Activated CD4-positive, alpha-beta T cell treated with anti-CD3 and anti-CD28 coated beads for 36 hours (primary cell): ENCODE measurements at places on chromosomes 11 and 22. TPM values are rescaled to one million over a fixed set of nuclear protein-coding genes. Genes with fewer than 3 reads are reported as not detected.
A peak's percentile ranks its signal among the peaks of the same experiment; 100 is the strongest.

Gene TTLL12
- 75.8 TPM for total RNA-seq

GRCh38 chr11:121671283-121672168 lies 218.8 kb upstream of the SORL1-AS1 start:
- no peaks in the 10 kb centered on the region for H3K36me3 ChIP-seq
- H3K4me3 ChIP-seq = no peak overlapping the region
- DNase-seq = no peak
- no peaks in the 10 kb centered on the region for H3K4me1 ChIP-seq
- no peak overlapping the region for H3K27ac ChIP-seq

DNA sequence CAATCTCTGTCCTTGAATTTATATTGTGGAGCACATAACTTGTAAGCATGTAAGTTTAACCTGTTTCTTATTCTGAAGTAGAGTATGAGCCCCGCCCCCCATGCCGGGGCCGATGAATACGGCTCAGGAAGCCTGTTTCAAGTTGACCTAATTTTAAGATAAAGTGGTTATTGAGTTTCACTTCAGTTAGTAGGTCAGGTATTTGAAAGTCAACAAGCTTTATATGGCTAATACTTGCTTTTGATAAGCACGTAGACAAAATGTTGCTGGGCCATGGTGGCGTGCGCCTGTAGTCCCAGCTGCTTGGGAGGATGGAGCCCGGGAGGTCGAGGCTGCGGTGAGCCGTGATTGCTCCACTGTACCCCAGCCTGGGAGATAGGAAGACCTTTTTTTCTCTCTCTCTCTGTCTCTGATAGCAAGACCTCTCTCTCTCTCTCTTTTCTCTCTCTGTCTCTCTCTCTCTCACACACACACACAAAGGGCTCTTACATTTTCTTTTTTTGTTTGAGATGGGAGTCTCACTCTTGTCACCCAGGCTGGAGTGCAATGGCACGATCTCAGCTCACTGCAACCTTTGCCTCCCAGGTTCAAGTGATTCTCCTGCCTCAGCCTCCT lies 14.4 kb downstream of the YWHAH start:
- H3K27ac ChIP-seq = no peak overlapping the region
- no peak for DNase-seq
- H3K27me3 ChIP-seq = no peaks in the 10 kb centered on the region

- peaks cover 2% of the 10 kb centered on the region for H3K4me1 ChIP-seq
- no peaks in the 10 kb centered on the region for H3K36me3 ChIP-seq
- no peak overlapping the region for H3K4me3 ChIP-seq
- no peak overlapping the region for H3K27ac ChIP-seq
- no peaks in the 10 kb centered on the region for H3K27me3 ChIP-seq
Observed at GRCh38 chr22:43126501-43127165, 16.1 kb downstream of the BIK start.

GRCh38 chr11:16881074-16881709 lies 133.0 kb downstream of the PLEKHA7 start:
- H3K27me3 ChIP-seq = peaks cover 2% of the 10 kb centered on the region
- H3K4me3 ChIP-seq = no peak overlapping the region
- DNase-seq = no peak
- H3K36me3 ChIP-seq = no peaks in the 10 kb centered on the region

DNA sequence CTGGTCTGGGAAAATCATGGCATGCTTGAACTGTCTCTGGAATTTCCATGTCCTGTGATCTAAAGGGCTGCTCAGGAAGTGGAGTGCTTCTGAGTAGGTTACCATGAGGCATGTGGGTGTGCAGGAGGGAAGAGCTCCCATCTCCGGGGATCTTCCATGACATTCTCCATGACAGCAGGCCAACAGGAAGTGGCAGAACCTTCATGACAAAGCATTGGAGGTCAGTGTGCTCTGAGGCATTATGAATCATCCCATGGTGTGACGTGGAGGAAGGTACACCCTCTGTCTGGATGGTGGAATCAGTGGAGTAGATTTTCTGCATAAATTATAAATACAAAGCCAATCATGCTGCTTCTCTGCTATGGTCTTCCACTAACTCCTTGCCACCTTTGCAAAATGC lies 139.6 kb upstream of the E2F8 start:
- no peak overlapping the region for H3K4me3 ChIP-seq
- no peaks in the 10 kb centered on the region for H3K36me3 ChIP-seq
- H3K4me1 ChIP-seq = no peaks in the 10 kb centered on the region
- no peak for DNase-seq

DNA sequence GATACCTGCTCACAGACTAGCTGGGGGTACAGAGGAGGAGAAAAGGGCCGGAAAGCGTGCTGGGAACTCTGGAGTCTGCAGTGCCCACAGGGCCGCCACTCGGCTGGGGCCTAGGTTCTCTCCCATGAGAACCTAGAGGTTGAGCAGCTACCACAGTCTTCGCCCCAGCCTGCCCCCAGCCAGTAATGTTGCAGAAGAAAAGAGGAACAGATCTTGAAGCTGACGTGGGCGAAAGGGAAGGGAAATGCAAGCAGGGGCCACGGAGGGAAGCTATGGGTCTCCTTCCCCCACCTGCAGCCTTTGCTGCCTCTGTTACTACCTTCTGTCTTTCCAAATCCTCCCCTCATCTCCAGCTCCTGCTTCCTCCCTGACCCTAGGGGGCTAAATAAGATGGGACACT lies 28.8 kb upstream of the P2RY2 start:
- peaks cover 6% of the 10 kb centered on the region for H3K4me1 ChIP-seq
- H3K36me3 ChIP-seq = no peaks in the 10 kb centered on the region
- no peak overlapping the region for H3K4me3 ChIP-seq
- no peak for DNase-seq
- no peak overlapping the region for H3K27ac ChIP-seq
- peaks cover under 1% of the 10 kb centered on the region for H3K27me3 ChIP-seq

DNA sequence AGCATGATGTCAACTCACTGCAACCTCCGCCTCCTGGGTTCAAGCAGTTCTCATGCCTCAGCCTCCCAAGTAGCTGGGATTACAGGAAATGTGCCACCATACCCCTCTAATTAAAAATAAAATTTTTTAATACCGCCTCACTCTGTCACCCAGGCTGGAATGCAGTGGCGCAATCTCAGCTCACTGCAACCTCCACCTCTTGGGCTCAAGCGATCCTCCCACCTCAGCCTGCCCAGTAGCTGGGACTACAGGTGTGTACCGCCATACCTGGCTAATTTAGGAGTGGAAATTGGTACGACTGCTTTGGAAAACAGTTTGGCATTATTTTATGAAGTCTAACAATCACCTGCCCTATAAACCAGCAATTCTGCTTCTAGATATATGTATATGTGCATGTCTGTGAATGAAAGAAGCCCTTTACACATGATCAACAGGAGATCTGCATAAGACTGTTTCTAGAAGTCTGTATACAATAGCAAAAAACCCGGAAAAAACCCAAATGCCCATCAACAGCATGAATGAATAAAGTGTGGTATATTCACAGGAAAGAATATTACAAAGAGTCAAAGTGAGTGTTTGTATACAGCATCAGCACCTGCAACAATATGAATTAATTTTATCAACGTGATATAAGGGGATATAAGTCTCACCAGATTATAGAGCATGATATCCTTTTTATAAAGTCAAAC lies 16.0 kb downstream of the SLC35F2 start:
- H3K4me1 ChIP-seq = peaks cover 64% of the 10 kb centered on the region
- no peaks in the 10 kb centered on the region for H3K27me3 ChIP-seq
- peaks cover 4% of the 10 kb centered on the region for H3K36me3 ChIP-seq
- DNase-seq = no peak
- peak overlapping the region; percentile 5 for H3K27ac ChIP-seq

Gene NCF4
- total RNA-seq = 3.9 TPM

Gene HEPHL1
- not detected for total RNA-seq

DNA sequence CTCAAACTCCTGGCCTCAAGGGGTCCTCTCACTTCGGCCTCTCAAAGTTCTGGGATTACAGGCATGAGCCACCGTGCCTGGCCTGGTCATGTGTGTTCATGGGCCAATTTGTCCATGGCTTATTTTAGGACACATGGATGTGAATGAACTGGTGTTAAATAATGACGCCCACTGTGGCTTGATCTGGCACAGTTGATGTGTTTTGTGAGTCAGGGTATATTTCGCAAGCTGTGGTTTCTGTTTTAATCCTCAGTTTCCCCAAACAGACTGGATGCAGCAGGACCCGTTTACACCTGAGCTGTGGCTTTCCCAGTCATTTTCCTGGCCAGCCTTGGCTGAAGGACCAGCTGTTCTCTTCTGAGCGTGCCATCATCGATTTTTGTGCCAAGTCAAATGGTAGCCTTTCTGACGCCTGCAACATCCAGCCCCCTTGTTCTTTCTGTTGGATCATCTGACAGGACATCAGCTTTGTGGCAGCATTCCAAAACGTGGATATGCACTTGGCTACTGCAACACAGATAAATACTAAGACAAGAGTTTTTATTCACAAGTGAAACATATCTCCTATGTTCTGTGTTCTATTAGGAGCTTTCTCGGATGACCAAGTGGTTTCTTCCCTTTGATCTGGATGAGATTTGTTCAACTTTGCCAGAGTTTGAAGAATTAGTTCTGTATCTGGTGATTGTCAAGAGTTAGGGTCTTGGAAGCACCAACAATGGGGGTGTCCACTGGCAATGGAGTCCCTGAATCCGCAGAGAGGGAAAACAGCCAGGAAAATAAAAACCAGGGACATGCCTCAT lies 40.0 kb upstream of the SEPTIN5 start:
- H3K36me3 ChIP-seq = no peaks in the 10 kb centered on the region
- no peak overlapping the region for H3K4me3 ChIP-seq
- H3K27me3 ChIP-seq = peaks cover 5% of the 10 kb centered on the region
- DNase-seq = no peak

GRCh38 chr11:115911613-115912346 lies 407.6 kb upstream of the CADM1 start:
- no peak for DNase-seq
- H3K27ac ChIP-seq = no peak overlapping the region
- H3K27me3 ChIP-seq = peaks cover 2% of the 10 kb centered on the region
- no peaks in the 10 kb centered on the region for H3K4me1 ChIP-seq
- no peak overlapping the region for H3K4me3 ChIP-seq

Gene C11orf97
- total RNA-seq = not detected

Gene GLYAT
- not detected for total RNA-seq

- no peak overlapping the region for H3K4me3 ChIP-seq
- no peak overlapping the region for H3K27ac ChIP-seq
- H3K4me1 ChIP-seq = no peaks in the 10 kb centered on the region
- H3K27me3 ChIP-seq = no peaks in the 10 kb centered on the region
- peaks cover 2% of the 10 kb centered on the region for H3K36me3 ChIP-seq
- DNase-seq = no peak
Observed at GRCh38 chr22:44099696-44100095, 75.6 kb downstream of the PARVB start.

GRCh38 chr11:124887667-124888013 lies 10.0 kb downstream of the ROBO4 start:
- H3K4me1 ChIP-seq = no peaks in the 10 kb centered on the region
- no peak for DNase-seq
- peaks cover 3% of the 10 kb centered on the region for H3K27me3 ChIP-seq

DNA sequence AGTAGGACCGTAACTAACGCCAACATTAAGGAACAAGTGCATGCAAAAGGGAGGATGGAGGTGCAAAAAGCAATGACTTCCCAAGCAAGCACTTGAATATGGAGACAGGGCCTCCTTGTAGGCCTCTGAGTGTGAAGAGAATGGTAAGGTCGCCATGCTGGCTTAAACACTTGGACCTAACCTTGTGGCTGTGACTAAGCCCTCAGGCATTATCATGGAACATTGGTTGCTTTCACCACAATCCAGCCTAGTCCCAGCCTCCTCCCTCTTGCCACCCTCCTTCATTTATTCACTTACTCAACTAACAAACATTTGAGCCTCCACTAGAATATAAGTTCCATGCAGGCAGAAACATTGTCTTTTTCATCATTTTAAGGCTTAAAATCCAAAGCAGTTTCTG lies 11.9 kb upstream of the SYTL2 start:
- no peaks in the 10 kb centered on the region for H3K36me3 ChIP-seq
- H3K4me3 ChIP-seq = no peak overlapping the region
- no peaks in the 10 kb centered on the region for H3K27me3 ChIP-seq
- H3K4me1 ChIP-seq = peaks cover 61% of the 10 kb centered on the region

Gene TBX1
- total RNA-seq = not detected

DNA sequence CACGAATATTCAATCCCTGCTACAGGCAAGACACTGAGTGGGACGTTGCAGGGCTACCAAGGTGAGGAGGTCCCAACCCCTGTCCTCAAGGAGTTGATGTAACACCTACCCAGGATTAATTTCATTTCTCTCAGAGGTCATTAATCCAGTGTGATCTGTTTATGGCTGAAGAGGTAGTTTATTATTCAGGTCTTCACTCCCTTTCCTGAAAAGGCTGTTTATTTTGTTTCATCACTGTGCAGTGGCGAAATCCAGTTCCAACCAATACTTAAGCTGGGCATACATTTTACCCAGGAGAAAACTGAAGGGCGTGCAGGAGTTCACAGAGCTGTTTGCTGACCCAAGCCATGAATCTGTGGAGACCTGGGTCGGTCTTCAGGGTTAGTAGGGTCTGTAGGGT lies 2.7 kb upstream of the PTPRJ start:
- peaks cover 9% of the 10 kb centered on the region for H3K36me3 ChIP-seq
- DNase-seq = no peak

DNA sequence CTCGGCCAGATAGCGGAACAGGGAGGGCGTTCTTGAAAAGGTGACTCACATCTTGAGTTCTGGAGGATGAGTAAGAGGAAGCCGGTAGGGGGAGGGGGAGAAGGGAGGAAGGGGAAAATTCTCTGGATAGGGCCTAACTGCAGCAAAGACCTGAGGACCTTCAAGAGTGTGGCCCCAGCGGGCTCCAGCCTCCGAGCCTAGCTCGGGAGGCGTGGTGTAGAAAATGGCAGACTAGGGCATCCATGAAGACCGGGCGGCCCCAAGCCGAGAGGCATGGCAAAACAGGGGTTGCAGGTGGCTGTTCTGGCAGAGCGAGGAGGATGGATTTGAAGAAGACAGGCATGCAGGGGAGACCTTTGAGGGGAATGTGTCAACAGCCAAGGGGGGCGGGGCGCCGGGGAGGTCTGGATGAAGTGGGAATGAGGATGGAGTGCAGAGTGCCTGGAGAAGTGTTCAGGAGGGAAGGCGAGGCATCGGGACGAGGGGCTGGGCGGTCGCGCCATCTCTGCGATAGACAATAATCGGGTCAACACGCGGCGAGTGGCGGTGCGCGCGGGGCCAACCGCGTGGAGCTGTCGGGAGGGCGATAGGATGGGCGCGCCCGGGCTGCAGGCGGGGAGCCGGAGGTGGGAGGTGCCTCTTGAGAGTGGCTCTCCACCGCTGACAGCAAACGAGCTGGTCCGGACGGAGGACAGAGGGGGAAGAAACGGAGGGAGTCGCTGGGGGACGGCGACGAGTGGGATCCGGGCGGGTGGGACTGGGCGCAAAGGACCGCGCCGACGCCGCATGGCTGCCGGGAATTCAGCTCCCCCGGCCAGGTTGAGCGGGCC lies 40.0 kb upstream of the CREB3L1 start:
- peak overlapping the region; percentile 74 for H3K4me3 ChIP-seq
- H3K27me3 ChIP-seq = peaks cover 11% of the 10 kb centered on the region
- H3K36me3 ChIP-seq = no peaks in the 10 kb centered on the region
- H3K27ac ChIP-seq = peak overlapping the region; percentile 85

GRCh38 chr11:86358720-86359119 lies 16.0 kb upstream of the CCDC81 start:
- no peak overlapping the region for H3K27ac ChIP-seq
- H3K4me1 ChIP-seq = no peaks in the 10 kb centered on the region
- no peak overlapping the region for H3K4me3 ChIP-seq
- no peaks in the 10 kb centered on the region for H3K36me3 ChIP-seq
- DNase-seq = no peak

GRCh38 chr11:129950101-129951091 lies 52.2 kb downstream of the PRDM10 start:
- no peak for DNase-seq
- H3K4me1 ChIP-seq = peaks cover 12% of the 10 kb centered on the region
- H3K36me3 ChIP-seq = peaks cover 24% of the 10 kb centered on the region
- no peak overlapping the region for H3K4me3 ChIP-seq
- no peaks in the 10 kb centered on the region for H3K27me3 ChIP-seq
- no peak overlapping the region for H3K27ac ChIP-seq

Gene MS4A2
- not detected for total RNA-seq
